Non-pigmented ciliary epithelial cell (primary cell): ENCODE measurements at places on chromosomes 2 and 18.

DNA sequence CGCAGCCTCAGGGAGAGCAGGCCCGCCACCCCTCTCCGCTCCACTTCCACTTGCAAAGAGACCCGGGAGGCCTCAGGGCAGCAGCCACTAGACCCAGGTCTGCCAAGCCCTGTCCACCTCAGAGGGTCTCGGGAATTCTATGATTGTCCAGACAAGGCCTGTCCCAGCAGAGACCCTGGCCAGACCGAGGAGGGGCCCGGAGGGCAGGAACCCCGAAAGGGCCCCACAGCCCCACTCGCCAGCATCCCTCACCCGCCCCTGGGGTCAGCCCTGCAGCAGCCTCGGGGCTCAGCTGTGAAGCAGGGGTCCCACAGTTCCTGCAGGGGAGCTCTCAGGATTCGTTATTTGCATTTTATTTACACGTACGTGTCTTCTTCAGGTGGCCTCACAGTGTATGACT, 269.5 kb downstream of the EIPR1 start:
- DNase-seq = no peak

- DNase-seq = peak; percentile 79
These were observed 11.3 kb upstream of the DES start for GRCh38 chr2:219406861-219407230.

DNA sequence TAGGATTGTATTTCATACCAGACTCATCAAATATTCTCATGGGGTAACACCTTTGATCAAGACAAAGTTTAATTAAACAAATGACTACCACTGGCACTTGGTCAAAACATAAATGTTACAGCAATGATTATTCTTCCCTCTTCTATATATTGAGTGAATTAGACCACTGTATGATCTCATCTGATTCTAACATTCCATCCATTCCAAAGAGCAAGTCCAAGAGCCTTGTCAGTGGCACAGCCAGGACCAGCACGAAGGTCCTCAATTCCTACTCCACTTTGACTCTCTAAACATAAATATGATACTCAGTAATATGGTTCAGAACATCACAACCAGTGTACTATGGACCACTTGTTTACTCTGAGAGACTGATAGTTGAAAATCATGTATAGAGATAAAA, 86.4 kb downstream of the AP1S3 start:
- no peak for DNase-seq

DNA sequence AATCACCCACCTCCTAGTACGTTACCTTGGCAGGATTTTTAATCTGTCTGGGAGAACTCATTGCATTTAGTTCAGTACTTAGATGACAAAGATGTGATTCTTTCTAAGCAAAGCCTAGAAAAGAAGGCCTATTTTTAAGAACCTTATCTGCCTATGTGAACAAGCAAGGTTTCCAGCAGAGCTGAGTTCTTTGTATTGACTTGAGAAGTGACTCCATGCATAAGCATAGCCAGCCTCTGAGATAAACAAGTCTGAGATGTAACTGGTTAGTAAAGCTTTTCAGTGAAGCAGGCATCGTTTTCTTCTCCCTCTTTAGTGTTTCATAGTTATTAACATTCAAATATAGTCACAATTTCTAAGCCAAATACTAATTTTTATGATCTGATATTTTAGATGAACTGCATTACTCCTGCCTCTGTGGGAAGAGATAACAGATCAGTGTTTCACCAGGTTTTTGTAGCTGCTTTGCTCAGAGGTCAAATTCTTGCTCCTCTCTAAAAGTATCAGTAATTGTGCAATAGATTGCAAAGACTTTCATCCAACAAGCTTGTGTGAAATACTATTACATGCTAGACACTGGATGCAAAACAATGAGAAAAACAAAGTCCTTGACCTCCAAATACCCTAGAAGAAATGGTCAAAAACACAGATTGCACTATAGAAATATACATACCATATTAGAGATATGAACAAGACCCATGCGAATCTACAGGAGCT, 107.8 kb downstream of the MBD2 start:
- DNase-seq = no peak

DNA sequence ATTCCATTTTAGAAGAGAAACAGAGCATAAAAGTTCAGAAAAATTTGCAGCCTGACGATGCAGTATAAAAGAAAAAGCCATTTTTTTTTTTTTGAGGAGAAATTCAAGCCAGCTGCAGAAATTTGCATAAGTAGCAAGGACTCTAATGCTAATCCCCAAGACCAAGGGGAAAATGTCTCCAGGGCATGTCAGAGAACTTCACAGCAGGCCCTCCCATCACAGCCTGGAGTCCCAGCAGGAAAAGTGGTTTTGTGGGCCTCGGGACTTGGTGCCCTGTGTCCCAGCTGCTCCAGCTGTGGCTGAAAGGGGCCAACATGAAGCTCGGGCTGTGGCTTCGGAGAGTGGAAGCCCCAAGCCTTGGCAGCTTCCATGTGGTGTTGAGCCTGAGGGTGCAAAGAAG, 325.3 kb upstream of the HNMT start:
- DNase-seq = no peak

DNA sequence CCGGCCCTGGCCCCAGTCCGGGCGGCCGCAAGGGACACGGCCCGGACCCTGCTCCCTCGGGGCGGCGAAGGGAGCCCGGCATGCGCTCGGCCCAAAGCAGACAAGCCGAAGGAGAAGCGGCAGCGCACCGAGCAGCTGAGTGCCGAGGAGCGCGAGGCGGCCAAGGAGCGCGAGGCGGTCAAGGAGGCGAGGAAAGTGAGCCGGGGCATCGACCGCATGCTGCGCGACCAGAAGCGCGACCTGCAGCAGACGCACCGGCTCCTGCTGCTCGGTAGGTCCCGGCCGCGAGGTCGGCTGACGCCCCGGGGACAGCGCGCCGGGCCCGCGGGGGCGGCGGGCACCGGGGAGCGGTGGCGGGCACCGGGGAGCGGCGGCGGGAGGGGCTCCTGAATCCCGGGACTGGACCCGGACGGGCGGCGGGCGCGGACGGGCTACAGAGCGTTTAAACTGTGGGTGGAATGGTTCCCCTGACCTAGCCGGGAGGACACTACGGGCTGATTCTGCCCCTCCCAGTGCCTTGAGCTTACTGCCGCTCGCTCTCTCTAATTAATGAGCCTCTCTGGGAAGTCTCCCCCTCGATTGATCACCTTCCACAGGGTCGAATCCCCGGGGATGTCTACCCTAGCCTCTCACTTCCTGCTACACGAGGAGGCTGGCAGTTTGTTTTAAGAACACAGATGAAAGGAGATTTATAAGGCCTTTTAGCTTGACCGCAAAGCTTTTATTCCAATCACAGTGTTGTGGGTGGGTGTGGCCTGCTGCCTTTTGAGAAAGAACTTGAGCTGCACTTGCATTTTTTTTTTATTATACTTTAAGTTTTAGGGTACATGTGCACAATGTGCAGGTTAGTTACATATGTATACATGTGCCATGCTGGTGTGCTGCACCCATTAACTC, 853 bp downstream of the GNAL start:
- no peak for DNase-seq

DNA sequence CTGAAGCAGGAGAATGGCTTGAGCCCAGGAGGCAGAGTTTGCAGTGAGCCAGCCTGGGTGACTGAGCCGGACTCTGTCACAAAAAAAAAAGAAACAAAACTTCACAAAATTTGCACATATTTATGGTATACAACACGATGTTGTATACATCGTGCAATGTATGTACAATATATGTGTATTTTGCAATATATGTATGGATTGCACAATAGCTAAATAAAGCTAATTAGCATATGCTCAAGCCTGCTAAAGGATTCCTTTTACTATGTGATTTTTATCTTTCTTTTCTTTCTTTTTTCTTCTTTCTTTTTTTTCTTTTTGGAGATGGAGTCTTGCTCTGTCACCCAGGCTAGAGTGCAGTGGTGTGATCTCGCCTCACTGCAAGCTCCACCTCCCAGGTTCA, 368.0 kb upstream of the FAM98A start:
- no peak for DNase-seq

GRCh38 chr2:200171731-200172482, 134.6 kb upstream of the SPATS2L start:
- DNase-seq = no peak

GRCh38 chr2:231293163-231293562, 94.7 kb downstream of the ARMC9 start:
- no peak for DNase-seq

GRCh38 chr2:204234879-204235278, 298.3 kb downstream of the ICOS start:
- no peak for DNase-seq

DNA sequence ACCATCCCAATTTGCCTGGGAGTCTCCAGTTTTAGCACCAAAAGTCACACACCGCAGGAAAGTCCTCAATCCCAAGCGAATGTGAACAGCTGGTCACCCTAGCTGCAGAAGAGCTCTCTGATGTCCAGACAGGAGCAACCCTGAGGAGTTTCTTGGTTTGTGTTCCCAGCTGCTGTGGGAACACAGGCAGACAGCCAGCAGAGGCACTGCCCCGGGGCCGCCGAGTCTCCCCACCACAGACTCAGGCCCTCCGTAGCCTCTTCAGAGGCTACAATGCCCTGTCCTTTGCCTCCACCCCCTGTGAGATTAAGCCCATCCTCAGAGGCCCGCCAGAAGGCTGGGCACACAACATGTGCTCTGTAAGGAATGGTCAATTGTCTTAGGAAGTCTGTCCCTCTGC, 111.5 kb downstream of the TTC32 start:
- no peak for DNase-seq

DNA sequence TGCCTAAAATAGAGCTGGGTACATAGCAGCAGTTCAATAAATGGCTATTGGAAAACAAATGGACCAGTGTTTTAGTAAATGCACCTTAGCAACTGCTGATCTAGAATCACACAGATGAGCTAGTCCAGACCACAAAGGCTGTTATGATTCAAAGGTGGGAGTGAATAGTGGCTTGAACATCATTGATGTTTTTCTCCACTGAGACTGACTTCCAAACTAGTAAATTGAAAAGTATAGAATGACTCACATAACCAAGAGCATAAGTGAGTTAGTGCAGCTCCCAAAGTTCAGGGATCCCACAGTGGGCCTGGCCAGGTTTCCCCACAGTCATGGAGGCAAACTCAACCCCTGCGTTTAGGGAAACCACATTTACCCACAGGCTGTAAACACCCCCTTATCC, 106.7 kb upstream of the YPEL5 start:
- no peak for DNase-seq

- no peak for DNase-seq
These were observed 84.3 kb upstream of the SERTAD2 start for GRCh38 chr2:64738026-64738425.

DNA sequence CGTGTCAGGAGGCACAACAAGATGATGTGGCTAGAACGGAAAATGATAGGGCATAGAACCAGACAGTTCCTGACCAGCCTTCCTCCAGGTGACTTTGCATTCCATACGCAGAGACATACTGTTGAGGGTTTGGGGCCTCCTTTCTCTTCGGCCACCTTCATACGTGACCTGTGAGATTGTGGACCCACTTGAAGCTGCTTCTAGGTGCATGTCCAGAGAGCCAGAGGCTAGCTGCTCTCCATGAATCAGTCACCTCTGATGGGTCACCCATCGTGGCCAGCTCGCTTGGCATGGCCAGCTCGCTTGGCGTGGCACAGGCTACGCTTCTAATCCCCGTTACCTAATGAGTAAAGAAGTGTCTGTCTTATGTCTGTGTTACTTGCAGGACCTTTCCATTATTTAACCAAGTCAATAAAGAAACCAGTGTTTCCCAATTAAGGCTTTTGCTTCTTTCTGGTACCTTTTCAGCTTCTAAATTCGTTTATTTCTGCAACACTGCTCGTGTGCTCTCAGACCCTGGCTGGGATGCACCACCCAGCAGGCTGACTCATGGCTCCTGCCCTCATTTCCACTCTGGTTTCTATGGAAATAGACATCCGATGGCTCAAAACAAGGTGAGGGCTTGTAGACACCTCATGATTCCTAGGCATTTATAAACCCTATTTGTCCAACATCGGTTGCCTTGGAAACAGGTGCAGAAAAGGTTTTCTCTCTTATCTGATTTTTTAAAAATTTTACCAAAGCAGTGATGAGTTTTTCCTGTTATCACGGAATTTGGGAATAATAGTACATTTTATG, 86.7 kb upstream of the B3GNT7 start:
- DNase-seq = peak; percentile 27

- DNase-seq = no peak
These were observed 888 bp upstream of the TWSG1 start for GRCh38 chr18:9333441-9334328.

GRCh38 chr18:42436222-42436765, 481.3 kb downstream of the PIK3C3 start:
- no peak for DNase-seq

- DNase-seq = no peak
These were observed 158.3 kb downstream of the LDLRAD4 start for GRCh38 chr18:13376841-13377351.

DNA sequence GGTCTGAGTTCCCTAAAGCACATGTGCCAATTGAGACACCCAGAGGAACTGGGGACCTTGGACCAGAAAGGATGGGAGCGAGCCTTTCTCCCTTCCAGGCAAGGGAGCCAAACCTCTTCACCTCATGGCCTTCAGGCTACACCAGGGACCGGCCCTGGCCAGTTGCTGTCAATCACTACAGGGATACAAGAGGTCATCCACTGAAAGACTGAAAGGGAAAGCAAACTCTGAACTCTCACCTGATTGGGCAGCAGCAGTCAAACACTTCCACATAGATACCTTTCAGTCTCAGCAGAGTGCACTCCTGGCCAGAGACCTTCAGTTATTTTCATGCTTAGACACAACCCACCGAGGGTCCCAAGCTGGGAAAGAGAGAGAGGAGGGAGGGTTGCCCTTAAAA, 1956.0 kb upstream of the LRRTM1 start:
- DNase-seq = no peak

GRCh38 chr2:127811397-127812321, 688 bp upstream of the WDR33 start:
- no peak for DNase-seq

GRCh38 chr2:226738191-226738820, 61.3 kb downstream of the IRS1 start:
- DNase-seq = no peak

DNA sequence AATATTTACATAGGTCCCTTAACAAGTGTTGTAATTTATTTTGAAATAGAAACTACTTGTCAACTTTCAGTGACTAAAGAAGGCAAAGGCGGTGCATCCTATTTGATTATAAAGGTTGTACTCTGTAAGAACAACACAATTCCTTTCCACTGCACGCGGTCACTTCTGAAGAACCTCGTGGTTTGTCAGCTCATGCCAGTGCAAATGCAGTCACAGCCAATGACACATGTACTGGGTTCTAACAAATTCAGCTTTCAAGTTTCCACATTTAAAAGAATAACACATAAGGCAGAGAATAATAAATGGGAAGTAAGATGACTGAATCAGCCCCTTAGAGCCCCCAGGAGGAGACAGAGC, 39.7 kb downstream of the CYB5A start:
- no peak for DNase-seq
